ENCODE measurements at places on chromosomes 4 and X.

- no peak for DNase-seq
Measured at GRCh38 chrX:97636473-97637140, 752.9 kb downstream of the RPA4 start.

DNA sequence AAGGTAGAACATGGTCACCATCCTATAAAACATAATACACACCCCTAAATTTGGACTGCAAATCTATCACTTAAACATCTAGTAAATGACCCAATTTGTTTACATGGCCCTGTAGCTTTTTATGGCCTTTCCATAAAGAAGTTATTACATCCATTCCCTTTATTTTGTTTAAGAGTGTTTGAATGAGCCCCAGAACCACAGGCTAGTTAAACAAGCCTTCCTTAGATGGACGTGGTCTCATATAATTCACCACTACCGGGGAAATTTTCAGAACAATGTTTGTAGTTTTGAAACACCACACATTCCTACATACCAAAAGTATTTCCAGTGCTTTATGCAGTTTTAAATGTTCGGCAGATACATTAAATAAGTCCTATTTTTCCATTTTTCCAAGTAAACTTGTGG is 12.3 kb downstream of the PDGFC start:
- DNase-seq, result no peak

DNA sequence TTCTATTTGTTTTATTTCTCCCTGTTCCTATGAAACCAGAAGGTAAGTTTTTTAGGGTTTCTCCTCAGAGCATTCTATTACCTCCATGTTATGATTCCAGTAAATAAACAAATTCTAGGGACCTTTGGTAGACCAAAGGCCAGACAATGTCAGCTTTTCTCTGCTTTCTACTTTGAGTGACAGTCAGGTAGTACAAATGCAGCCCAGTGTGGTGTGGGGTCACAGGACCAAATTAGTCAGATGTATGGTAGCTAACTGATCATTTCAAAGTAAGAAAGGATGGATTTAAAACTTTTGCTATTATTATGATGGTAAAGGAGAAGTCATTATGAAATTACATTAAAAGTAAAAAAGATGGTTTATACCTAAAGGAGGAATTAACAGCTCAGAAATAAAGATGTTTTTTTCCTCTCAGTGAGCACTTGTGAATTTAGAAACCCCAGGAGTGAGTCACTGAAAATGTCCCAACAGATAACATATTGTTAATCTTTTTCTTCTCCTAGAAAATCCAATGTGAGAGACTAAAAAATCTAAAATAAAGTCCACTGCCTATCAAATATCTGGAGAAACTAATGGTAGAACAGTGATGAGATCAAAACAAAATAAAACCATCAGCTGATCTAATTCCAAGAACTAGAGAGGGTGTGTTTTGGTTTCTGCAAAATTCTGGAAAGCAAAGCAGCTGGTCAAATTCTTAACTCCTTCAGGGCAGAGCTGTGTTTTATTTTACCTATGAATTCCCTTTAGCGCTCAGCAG is 16.6 kb upstream of the KLHL2 start:
- no peak for DNase-seq

GRCh38 chr4:104896660-104897645 is 249.7 kb upstream of the TET2 start:
- no peak for DNase-seq

DNA sequence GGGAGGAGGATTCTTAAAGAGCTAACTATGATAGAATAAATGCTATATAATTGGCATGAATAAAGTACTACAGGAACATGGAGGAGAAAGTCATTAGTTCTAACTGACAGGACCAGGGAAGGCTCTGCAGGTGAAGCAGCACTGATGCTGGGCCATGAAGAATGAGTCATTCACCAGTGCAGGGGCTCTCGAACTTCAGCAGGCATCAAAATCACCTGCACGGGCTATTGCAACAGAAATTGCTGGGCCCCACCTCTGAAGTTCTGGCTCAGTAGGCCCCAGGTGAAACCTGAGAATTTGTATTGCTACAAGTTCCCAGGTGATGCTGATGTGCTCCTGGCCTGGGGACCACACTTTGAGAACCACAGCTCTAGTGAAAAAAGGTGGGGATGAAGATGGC is 33.7 kb downstream of the TMEM150C start:
- DNase-seq, result no peak

DNA sequence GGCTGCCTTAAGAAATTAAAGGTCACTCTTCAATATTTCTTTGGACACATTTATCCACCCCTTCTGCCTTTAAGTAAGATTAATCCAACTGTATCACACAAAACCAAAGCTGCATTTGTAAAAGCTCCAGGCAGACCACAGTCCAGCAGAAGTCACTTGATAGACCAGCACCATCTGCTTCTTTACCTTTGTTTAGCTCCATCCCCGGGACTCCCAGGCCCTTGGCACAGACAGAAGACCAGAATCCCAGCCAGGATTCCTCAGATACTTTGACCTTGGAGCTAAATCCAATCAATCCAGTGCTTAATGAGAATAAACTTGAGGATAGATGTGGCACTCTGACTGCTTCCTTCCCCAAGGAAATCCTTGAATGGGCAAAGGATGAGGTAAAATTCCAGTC is 333.1 kb upstream of the RASGEF1B start:
- DNase-seq, result no peak

GRCh38 chr4:187903700-187904099 is 91.9 kb upstream of the ZFP42 start:
- no peak for DNase-seq
